ENCODE measurements at places on chromosomes 5 and 9.

DNA sequence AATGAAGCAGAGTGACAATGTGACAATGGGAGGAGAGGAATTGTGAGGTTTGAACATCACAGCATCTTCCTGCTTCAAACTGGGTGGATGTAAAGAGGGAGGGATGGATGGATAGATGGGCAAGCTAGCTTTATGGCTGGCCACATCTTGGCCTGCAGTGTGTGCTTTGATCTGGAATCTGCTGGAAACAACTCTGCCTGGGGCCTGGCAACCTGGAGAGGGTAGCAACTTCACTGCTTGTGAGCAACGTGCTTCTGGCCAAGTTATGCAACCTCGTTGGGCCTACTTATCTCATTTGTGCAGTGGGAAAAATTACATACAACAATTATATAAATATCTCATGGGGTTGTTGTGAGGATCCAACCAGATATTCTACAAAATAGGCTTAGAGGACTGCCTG, 5.3 kb downstream of the IL9 start:
- no peak for DNase-seq

- DNase-seq: no peak
These were observed 119.4 kb upstream of the MVB12B start for GRCh38 chr9:126207256-126207655.

DNA sequence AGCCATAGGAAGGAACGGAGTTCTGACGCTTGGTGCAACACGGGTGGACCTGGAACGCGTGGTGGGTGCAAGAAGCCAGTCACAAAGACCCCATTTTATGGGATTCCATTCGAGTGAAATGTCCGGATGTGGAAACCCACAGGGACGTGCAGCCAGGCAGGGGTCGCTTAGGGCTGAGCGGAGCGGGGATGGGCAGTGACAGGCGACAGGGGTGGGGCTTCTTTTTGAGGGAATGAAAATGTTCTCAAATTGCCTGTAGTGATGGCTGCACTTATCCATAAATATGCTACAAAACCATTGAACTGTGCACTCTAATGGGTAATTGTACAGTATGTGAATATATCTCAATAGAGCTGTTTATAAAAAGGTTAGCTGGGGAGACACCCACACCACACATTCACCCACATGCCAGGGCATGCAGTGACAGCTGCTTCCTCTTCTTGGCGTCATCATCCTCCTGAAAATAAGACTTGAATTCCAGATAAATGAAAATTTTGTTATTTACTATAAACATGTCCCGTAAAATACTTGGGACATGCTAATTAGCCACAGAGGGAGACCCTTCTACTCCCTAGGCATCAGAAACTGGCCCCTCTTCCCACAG, 71.3 kb upstream of the OLFM1 start:
- DNase-seq: no peak

GRCh38 chr9:132046456-132046855, 33.2 kb downstream of the MED27 start:
- no peak for DNase-seq

DNA sequence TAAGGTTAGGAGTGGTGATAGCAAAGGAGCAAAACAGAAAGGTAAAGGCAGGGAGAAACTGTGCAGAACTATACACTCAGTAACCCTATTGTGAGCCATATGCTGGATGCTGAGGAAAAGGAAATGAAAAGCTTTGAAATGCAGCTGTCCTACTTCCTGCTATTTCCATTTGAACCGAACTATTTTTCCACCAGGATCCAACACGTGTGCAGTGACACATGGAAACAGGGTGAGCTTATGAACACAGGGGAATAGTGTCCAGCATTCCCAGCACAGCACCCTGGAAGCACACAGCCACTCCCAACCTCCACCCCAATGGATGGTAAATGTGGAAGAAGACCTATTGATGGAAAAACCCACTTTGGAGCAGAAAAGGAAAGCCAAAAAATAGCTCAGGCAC, 69.0 kb upstream of the SLC12A2 start:
- no peak for DNase-seq

- DNase-seq: no peak
These were observed 94.1 kb downstream of the NFIB start for GRCh38 chr9:14219850-14220249.

DNA sequence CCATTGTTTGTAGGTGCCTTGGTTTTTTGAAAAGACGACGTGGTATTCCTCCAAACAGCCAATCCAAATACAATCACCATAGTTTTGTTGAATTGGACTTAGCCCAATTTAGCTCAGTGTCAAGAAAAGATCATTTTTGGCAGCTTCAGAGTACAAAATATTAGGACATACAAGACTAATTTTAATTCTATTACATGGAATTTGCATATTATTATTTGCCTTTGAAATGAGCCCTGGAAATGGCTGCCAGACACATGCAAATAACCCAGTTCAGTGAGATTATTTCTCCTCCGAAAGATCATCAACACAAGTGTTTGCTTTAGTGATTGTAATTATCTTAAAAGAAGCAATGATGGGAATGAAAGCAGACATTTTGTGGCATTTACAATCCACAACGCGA, 89.3 kb downstream of the PLK2 start:
- DNase-seq: no peak

GRCh38 chr5:114297915-114298314, 64.0 kb upstream of the KCNN2 start:
- no peak for DNase-seq

- DNase-seq: no peak
These were observed 36.6 kb upstream of the ITGA1 start for GRCh38 chr5:52751137-52751536.

DNA sequence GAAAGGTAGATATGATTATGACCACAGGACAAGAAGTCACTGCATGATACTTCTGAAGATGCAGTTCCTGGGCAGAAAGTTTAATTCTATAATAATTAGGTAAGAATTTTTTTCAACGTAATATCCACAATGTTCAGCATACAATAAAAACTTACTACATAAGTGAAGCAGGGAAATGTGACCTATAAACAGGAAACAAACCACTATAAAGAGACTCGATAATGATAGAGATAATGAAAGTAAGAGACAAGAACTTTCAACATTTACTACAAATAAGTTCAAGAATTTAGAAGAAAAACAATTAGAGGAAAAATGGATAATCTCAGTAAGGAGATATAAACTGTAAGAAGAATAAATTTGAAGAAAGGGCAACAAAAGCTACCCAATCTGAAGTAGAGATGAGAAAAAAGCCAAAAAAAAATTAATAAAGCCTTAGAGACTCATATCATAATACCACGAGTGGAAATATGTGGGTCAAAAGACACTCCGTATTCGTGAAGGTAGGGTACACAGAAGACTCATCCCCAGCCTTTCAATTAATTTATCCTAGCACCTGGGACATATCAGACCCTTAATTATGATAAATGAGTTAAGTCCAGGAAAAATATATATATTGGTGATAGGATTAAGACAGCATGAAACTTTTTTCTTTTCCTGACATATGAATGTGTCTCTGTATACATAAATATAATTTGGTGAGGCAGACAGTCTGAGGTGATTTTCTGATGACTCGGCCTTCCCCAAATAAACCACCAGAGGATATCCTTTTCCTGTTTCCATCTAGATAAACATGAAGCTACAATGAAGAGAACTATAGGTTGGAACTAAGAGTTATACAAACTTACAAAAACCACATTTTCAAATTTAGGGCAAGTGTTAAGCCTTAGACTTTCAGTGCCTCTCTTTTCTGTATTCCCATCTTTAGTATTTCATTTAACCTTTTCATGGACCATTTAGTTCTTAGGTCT, 120.4 kb downstream of the RAPGEF6 start:
- DNase-seq: no peak

- DNase-seq: no peak
These were observed 66.9 kb downstream of the TMC1 start for GRCh38 chr9:72588336-72588735.

- DNase-seq: no peak
These were observed 59.0 kb upstream of the PALM2AKAP2 start for GRCh38 chr9:109721001-109721400.

GRCh38 chr5:115377468-115378217, 81.2 kb upstream of the CCDC112 start:
- no peak for DNase-seq

DNA sequence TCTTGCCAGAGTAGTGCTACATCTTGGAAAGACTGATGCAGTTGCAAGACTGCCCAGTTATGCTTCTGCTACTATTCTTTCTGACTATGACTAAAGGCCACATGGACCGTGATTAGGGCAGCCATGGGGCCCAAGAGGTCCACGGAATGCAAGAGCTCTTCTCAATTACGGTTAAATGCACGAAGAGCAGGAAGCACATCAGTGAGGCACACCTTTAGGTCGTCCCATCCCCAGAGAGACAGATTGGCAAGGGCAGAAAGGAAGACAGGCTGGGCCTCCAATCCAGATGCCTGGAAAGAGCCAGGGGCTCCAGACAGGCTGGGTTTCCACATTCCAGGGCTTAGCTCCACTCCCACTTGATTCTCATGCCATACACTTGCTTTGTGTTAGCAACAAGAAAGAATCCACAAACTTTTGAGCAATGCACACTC, 132.3 kb upstream of the SLIT3 start:
- no peak for DNase-seq

DNA sequence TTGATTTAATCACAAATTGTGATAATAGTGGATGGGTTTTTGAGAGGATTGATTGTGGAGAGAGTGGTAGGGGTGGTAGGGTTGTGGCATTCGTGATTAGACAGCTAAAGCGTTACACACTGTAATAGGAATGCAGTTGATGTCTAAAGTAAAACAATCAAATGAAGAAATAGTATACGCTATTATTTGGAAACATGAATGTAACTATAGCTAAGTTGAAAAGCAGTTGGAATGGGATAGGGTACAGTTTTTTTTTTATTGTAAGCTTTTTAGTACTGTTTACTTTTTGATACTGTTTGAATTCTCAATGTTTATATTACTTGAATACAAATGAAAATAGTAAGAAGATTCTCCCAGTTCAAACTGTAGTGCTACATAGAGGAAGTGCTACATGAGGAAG, 51.8 kb downstream of the RANBP17 start:
- no peak for DNase-seq

- no peak for DNase-seq
These were observed 276.6 kb upstream of the VLDLR start for GRCh38 chr9:2345013-2345412.

Data from stimulated activated CD4-positive, alpha-beta T cell treated with anti-CD3 and anti-CD28 coated beads, Interleukin-12 subunit alpha, Interleukin-12 subunit beta, amount 100 ng/mL, for 48 hours (primary cell).